Vagina (tissue), 2 donors: ENCODE measurements at places on chromosomes 6 and 20.

GRCh38 chr20:8568075-8568474, 436.0 kb downstream of the PLCB1 start:
- no peak for DNase-seq

- no peak for DNase-seq
Observed at GRCh38 chr6:41441598-41442351, 104.4 kb upstream of the FOXP4 start.

GRCh38 chr6:35148167-35148741, 7.1 kb upstream of the TCP11 start:
- DNase-seq: no peak

DNA sequence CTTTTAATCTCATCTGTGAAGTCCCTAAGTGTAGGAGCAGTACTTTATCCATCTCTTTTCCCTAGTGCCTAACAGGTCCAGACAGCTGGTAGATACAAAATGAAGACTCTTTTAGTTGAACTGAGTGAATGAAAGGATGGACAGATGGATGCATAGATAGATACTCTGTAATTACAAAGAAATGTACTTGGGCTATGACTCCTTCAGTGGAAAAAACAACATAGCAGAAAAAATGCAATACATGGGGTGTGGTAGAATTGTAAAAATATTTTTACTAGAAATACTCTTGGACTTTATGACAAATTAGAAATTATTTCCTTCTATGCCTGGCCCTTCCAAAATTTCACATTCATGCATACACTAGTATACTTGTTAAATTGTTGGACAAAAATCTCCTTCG, 29.3 kb downstream of the KCNQ5 start:
- no peak for DNase-seq

GRCh38 chr20:63258781-63259180, 4.5 kb upstream of the NKAIN4 start:
- DNase-seq: no peak

GRCh38 chr6:88380083-88380482, 213.9 kb upstream of the CNR1 start:
- no peak for DNase-seq
